ENCODE measurements at places on chromosomes 12 and 14. TPM values are rescaled to one million over a fixed set of nuclear protein-coding genes. Genes with fewer than 3 reads are reported as not detected.
A peak's percentile ranks its signal among the peaks of the same experiment; 100 is the strongest.

The TAS2R30 gene
- total RNA-seq = 0.48 TPM

DNA sequence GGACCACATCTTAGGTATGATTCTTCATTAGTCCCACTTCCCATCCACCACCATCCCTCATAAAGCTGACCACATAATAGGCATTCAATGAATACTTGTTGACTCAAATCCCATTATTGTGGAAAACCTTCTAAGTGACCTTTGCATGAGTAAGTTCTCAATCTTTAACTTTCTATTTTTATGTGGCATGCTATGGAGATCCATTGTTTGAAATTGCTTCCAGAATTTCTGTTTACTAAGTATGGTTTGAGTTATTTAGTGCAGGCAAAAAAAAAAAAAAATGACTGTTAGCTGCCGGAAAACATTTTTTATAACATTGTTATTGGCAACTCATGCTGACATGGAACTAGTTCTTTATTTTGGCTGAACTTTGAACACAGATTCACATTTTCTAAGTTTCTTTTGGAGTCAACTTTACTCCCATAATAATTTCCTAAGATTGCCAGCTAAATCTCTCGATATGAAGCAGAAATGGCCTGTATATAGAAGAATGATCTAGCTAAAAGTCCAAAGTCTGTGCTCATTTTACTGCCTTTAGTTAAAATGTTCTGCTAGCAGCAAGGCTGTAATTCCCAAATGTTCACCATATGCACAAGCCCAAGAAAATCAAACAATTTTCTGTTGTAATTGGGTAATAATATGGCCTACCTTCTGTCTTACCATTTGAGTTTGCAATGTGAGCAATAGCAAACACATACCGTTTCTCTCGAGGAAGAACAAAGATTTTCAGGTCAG lies 77.9 kb downstream of the PTGER2 start:
- DNase-seq = peak; percentile 56

The ISM2 gene
- total RNA-seq = 0.13 TPM

GRCh38 chr14:57405562-57405961 lies 15.2 kb downstream of the NAA30 start:
- no peak for DNase-seq

DNA sequence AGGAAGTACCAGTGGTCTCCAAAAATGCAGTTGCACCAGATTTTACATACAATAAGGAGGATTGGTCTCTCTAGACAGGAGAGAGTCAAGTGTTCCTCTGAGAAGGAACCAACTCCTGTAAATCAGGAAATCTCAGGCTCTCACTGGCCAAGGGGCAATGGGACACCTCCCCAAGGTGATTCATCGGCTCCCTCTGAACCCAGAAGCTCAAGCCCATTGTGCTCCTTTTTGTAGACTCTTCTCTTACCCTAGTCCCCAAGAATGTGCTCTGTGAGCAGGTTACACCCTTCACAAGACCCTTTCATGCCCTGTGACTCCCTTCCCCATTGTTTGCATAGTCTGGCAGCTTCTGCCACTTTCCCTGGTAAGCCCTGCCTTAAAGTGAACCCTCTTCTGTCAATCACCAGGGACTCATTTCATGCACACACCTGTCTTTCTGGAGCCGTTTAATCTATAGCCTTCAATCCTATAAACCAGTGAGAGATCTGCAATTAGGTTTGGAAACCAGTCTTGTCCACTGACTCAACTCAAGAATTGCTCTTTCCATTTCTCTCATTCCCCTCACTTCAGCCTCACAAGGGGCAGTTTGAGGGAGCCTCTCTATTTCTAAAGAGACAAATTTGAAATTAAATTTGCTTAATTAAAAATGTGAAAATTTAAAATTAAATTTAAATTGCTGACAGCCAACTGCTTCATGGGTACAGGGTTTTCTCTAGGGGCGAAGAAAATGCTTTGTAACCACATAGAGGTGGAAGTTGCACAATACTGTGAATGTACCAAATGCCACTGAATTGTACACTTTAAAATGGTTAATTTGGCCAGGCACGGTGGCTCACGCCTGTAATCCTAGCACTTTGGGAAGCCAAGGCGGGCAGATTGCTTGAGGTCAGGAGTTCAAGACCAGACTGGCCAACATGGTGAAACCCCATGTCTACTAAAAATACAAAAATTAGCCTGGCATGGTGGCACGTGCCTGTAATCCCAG lies 38.3 kb upstream of the LTA4H start:
- DNase-seq = peak; percentile 39

The AQP5 gene
- not detected for total RNA-seq

GRCh38 chr12:55708695-55709233 lies 1.1 kb upstream of the ITGA7 start:
- DNase-seq = no peak

Data from kidney epithelial cell (primary cell).